Left renal cortex interstitium (tissue), 4 donors: ENCODE measurements at places on chromosomes 2 and 18.

DNA sequence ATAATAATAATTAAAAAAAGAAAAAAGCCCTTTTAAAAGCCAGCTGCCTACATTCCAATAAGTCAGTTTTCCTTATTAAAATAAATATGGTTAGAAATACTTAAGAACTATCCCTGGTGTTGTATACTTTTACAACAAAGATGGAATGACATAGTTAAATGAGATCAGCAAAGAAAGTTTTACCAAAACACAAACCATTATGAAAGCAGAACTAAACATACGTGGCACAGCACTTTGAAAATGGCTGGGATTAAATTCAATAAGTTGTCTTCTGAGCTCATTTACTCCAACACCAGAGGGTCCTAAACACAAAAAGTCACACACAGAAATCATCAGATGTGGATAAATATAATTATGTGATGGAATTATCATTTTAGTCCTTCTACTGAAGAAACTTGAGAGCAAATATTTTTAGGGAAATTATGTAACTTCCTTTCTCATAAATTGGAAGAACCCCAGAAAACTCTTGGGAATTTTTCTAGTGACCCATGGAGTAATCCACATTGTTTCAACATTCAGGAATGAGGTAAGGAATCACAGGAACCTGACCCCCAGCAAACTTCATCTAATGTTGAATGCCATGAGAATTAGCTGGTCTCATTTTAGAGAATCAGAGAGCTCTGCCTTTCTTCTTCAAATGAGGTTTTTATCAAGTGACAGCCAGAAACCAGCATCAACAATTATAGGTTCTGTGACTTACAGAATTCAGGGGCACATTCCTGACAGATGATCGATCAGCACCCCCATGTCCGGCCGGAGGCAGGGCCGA is 11.5 kb upstream of the TMEM237 start:
- DNase-seq = no peak

GRCh38 chr2:237896507-237896892 is 37.1 kb downstream of the RAMP1 start:
- no peak for DNase-seq

DNA sequence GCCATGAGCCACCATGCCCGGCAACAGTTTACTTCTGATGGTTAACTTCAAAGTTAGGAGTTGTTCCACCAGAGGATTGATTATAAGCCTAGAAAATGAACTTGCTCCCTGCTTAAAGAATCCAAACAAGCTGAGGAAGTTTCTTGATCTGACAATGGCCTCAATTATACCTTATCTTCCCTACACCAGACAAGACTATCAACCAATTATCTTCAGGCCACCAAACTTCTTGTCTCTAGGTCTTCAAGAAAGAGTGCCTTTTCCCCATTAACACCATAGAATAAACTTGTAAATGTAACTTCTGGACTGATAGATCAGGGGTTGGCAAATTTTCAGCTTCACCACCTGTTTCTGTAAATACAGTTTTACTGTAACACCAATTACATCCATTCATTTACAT is 15.0 kb downstream of the ZC3H8 start:
- no peak for DNase-seq

DNA sequence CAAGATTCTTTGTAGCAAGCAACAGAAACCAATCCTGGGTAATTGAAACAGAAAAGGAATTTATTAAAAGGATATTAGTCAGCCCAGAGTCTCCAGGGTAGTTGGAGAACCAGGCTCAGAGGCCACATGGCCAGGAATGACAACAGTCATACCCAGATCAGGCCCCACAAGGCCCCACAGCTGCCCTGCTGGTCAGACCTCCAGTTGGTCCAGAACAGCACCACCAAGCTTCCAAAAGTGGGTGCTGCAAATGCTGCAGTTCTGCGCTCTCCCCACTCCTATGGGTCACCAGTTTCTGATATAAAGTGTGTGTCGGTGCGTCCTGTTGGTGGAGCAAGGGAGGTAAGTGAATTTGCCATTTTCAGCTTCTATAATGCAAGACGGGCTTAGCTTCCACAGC is 29.9 kb downstream of the KLHL29 start:
- DNase-seq = no peak

DNA sequence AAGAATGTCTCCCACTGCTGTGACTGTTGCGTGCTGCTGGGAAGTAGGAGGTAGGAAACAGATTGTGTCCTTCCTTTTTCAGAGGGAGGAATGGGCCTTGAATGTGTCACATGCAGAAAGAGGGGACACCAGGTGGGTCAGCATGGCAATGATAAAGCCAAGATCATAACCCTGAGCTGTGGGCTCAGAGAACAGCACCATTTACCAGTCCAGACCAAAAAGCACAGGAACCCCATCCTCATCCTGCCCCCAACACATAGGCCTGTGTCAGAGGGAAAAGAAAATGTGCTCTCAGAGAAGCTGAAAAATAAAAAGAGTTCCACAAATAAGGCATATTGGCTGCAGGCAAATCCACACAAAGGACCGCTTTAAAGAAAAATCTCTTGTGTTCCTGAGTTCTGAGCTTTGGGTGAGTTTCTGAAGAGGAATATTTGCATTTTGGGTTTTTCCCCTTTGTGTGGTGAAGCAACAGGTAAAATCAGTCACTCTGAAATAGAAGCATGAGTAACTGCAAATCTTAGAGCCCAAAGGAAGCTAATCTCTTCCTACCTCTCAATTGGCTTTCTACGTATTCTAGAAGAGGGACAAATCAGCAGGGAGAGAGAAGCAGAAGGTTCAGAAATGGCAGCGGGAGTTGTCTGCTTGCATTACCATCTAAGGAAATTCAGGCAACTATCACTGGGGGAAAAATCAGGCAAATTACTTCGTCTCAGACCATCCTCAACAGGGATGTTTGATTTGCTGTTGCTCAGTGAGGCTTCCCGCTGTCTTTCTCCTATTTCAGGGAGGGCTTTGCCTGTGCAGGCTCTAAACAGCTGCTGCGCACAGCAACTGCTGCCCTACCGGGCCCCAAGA is 106.8 kb downstream of the BCL11A start:
- no peak for DNase-seq
